Activated CD8-positive, alpha-beta memory T cell treated with anti-CD3 and anti-CD28 coated beads for 4 hours (primary cell): ENCODE measurements at places on chromosomes 13 and 19.

DNA sequence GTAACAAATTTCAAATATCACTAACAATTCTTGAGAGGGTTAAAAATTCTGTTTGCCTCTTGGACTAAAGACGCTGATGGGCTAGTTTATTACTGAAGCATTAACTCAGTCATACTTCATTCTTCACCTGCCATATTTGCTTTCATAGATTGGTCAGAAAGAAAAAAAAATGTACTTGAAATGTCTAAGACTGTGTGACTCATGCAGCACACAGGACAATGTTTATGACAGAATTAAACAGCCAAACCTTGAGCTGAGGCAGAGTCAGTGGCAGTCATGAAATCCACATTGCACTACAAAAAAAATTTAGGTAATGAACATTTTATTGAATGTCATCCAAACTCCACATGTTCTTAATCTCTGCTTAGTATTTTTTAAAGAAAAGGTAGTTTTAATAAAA lies 135.6 kb downstream of the PRR20E start:
- no peak for DNase-seq

DNA sequence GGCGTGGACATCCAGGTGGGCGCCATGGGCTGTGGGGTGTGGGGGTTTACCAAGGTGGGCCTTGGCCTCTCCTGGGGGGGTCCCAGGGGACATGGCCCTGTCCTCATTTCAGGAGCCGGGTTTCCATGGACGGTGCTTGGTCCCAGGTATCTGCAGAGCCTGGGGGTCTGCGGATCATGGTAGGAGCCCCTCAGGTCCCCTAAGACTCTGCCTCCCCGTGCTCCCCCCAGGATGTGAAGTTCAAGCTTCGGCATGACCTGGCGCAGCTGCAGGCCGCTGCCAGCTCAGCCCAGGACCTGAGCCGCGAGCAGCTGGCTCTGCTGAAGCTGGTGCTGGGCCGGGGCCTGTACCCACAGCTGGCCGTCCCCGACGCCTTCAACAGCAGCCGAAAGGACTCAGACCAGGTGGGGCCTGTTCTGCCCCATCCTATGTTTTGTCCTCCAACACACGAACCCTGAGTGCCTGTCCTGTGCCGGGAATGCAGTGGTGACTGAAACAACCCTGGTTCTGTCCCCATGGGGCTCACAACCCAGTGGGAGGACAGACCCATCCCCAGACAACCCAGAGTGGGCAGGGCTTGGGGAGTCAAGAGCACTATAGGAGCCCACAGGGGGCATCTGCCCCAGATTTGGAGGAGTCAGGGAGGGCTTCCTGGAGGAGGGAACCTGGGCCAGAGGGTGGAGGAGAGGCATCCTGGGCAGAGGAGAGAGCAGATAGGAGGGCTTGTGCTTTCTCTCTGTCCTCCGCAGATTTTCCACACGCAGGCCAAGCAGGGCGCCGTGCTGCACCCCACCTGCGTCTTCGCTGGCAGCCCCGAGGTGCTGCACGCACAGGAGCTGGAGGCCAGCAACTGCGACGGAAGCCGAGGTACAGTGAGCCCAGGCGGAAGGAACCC lies 26.8 kb downstream of the DHX34 start:
- DNase-seq, result no peak

GRCh38 chr13:77239312-77239711 lies 87.6 kb downstream of the MYCBP2 start:
- DNase-seq, result no peak

GRCh38 chr19:33293255-33294057 lies 8.9 kb downstream of the CEBPA start:
- no peak for DNase-seq

- DNase-seq, result peak; percentile 21
These were observed 42.5 kb downstream of the DNM2 start for GRCh38 chr19:10760273-10760944.

DNA sequence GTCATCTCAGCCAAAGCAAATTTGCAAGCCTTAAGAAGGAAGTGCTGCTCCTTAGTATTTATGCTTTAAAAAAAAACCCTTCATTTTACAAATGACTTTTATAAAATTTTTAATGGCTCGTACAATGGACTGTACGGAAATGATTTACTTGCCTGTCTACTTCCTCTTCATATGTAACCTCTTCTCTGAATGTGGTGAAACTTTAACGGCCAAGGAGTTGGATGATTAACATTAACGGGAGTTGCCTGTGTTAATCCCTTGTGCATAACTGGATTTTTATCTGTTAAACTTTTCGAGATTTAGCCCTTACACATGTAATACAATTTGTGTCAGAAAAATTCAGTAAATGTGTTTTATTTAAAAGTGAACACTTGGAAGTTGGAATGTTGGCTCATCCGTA lies 429.4 kb downstream of the TBC1D4 start:
- no peak for DNase-seq

DNA sequence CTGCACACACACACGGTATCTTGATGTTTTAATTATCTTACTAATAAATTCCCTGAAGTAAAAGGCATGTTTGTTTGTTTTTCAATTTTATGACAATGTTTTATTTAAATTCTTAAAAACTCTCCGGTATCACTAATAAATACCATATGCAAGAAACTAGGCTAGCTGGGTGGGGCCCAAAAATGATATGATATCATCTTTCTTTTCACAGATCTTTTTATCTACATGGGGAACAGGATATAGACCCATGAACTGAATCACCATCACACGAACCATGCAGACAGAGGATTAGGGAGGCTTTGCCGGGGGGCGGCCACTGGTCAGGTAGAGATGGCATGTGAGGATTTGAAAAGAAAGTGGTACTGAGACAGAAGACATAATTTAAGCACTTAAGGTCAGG lies 266.4 kb downstream of the ENOX1 start:
- DNase-seq, result no peak

DNA sequence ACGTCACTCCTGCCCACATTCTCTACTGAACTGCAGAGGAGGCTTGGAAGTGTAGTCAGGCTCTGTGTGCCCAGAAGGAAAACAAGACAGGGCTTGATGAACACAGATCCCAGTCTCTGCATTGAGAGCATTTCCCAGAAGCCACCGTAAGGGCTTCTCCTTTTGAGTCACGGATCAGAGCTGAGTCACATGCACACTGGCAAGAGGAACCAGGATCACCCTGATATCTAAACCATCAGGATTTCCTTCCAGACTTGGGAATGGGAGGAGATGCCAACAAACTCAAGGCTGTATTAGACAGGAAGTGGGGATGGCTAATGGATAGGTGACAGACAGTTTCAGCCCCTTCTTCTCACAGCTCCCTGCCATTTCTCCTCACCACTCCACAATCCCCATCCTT lies 17.7 kb upstream of the FBXO17 start:
- DNase-seq, result no peak

DNA sequence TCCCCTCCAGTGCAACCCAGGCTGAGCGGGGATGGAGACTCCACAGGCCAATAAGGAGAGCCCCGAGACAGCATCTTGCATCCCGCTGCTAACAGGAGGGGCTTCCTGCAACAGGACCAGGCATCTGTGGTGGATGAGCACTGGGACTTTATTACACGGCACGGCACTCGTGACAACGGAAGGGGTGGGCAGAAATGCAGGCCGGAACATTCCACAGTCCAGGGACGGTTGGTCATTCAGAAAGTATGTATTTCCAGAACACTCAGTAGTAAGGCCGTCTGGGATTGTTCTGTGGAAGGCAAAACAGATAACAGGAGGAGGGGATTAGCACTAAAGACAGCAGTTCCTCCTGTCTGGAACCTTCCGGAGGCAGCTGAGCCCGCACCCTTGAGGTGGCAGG lies 3.3 kb upstream of the TM6SF2 start:
- no peak for DNase-seq

DNA sequence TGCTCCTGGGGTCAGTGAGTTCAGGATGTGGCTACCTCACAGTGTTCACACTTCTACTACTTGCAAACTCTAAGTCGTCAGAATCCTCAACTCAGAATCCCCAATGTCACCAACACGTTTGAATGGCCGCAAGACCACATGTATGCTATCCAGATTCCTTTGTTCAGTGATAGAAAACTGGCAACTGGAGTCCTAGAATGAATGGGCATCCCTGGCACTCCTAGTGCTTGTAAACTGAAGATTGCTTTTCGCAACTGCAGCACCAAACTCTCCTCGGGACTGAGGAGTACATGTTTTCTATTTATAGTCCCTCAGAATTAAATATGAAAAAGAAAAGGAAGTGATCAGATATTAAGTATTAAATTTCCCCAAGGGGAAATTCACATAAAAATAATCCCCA lies 4.9 kb downstream of the SMAD9 start:
- DNase-seq, result no peak
